A549 treated with dexamethasone at 1 μM for 4 hours (cell line): ENCODE measurements at places on chromosomes 16 and 17. TPM values are rescaled to one million over a fixed set of nuclear protein-coding genes. Genes with fewer than 3 reads are reported as not detected.

The MPP3 gene
- total RNA-seq, result 12.0 to 15.9 TPM (median 15.1 TPM) in 5 replicates

The TPSG1 gene
- 0.08 to 0.09 TPM in 2 of 5 replicates, not detected in the others for total RNA-seq

The PKMYT1 gene
- total RNA-seq, result 57.1 to 92.9 TPM (median 85.4 TPM) in 5 replicates

The PRAC2 gene
- total RNA-seq, result not detected in 5 replicates

The ATP2A3 gene
- 3.3 to 6.7 TPM (median 5.2 TPM) in 5 replicates for total RNA-seq

The RBL2 gene
- total RNA-seq, result 10.1 to 14.1 TPM (median 13.4 TPM) in 5 replicates

The ZG16 gene
- not detected in 5 replicates for total RNA-seq

The CLEC18B gene
- total RNA-seq, result 0.12 to 0.46 TPM (median 0.40 TPM) in 5 replicates

The TBC1D3 gene
- not detected in 5 replicates for total RNA-seq

The KCNH4 gene
- 0.19 to 0.40 TPM (median 0.26 TPM) in 5 replicates for total RNA-seq
